ENCODE measurements at places on chromosomes 7 and 10.

GRCh38 chr10:44995914-44996669 lies 4.6 kb upstream of the ZNF22 start:
- DNase-seq, result peak; percentile 38

DNA sequence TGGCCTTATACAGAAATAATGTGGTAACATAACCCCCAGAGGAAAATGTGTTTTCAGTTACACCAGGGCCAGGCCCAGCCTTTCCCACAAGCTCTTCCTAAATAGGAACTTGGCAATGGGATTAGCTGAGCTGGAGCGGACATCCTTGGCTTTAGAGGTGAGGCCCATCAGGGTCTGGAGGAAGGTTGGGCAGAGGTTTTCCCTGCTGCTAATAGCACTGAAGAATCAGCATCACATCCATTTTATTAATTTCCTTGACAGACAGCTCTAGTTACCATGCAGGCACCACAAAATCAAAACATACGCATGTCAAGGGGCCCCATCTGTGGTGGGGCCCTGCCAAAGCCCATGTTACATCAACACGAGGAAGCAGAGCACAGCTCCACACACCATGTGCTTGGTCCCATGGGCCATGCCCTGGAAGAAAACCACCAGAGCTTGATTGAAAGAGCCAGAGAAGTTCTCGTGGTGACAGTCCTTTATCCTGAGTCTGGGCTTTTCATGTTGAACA lies 566.6 kb downstream of the KCNMA1 start:
- no peak for DNase-seq

DNA sequence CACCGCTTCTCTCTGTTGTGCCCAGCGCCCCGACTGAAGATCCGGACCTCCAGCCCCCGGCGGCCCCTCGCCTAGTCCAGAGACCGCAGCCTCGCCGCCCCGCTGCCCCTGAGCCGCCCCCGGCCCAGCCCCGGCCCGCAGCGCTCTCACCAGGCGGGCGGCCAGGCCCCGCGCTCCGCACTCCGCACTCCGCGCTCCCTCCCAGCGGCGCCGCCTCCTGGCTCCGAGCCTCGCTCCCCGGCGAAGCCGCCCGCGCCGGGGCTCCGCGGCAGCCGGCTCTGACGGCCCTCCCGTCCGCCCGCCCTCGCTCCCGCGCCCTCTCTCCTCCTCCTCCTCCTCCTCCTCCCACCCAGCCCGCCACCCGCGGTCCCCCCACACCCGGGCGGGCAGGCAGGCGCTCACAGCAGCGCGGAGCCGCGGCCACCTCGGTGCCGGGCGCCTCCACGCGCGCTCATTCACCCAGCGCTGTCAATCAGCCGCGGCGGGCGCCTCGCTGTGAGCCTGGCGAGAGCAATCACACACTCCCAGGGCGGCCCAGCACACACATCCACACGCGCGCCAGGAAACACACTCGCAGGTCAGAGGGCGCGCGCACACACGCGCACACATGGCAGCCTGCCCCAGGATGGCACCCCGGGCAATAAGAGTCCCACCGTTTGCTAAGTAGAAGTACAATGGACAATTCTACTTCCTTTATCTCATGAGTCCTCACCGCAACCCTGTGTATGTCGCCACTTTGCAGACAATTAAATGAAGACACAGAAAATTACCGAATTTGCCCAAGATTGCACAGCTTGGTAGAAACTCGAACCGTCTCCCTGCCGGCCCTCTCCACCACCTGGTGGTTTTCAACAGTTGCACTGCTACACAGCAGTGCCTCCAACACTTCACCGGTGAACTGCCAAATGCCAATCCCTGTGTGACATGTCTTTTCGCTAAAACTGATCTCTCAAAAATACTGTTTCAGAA lies at the start of gene PRRT4:
PRRT4 (minus strand) TSS at position 280 of the 969 bp plus-strand sequence.
- peak; percentile 74 for DNase-seq

GRCh38 chr7:149616898-149617297 lies 119.3 kb upstream of the ZNF746 start:
- no peak for DNase-seq
